ENCODE measurements at places on chromosomes 6 and 20. TPM values are rescaled to one million over a fixed set of nuclear protein-coding genes. Genes with fewer than 3 reads are reported as not detected.

SCRT2 gene
- total RNA-seq = not detected

- no peak for DNase-seq
Observed at GRCh38 chr6:138287144-138287955, 69.1 kb upstream of the PBOV1 start.

C20orf144 gene
- total RNA-seq = not detected

DNA sequence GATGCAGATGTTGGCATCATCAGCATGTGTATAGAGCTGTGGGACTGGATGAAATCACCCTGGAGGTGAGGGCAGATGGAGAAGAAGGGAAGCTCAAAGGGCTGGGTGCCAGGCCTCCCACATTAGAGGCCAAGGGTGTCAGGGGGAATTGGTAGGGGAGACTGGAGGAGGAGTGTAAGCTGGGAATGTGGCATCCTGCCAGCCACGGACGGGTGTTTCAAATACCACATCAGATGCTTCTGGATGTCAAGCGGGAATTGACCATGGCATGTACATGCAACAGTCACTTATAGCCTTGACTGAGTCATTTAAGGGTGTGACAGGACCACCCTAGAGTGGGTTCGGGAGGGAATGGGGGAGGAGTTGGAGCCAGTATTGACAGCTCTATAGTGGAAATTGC, 9.6 kb downstream of the ERGIC3 start:
- DNase-seq = no peak

VPS52 gene
- total RNA-seq = 23.2 TPM

UNC93A gene
- total RNA-seq = not detected

- peak; percentile 92 for DNase-seq
Observed at GRCh38 chr6:37134036-37134395, 35.9 kb upstream of the PIM1 start.

PRPH2 gene
- not detected for total RNA-seq

- no peak for DNase-seq
Observed at GRCh38 chr6:165825256-165825815, 162.3 kb upstream of the PDE10A start.

- peak; percentile 11 for DNase-seq
Observed at GRCh38 chr6:53066077-53066417, 843 bp downstream of the FBXO9 start.

GRCh38 chr20:57220337-57221145, 45.9 kb downstream of the BMP7 start:
- DNase-seq = no peak

- no peak for DNase-seq
Observed at GRCh38 chr20:18822832-18823231, 9.2 kb downstream of the SCP2D1 start.

DNA sequence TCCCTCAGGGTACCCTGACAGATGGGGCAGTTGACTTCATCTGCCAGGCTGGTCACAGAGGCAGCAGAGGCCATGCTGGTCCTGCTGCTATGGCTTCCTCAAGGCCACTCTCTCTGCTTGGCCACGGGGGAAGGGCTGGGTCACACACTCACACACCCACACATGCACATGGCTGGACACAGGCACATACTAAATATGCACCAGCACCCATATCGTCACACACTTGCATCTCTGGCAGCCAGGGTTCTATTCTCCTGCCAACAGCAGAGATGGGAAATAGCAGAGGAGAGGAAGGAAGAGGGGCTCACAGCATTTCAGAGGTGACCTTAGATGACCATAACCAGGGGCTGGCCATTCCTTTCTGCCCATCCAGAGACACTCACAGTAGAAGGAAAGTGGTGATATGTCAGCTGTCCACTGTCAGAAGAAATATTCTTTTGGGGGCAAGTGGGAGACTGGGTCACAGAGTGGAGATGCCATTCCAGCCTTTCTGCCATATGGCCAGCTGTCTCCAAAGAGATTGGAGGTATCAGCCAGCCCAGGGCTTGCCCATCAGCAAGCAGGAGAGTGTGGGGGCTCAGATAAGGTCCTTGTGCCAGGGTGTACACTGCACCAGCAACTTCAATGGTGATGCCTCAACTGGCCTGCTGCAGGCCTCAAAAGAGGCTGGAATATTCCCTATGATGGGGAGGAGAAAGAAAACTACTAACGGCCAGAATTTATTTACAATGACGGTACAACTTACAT, at the start of gene TRIM10:
TRIM10 (minus strand) TSS at position 427 of the 747 bp plus-strand sequence; CDS start at position 74, 353 bp downstream.
- no peak for DNase-seq

DDO gene
- total RNA-seq = 3.5 TPM

DNA sequence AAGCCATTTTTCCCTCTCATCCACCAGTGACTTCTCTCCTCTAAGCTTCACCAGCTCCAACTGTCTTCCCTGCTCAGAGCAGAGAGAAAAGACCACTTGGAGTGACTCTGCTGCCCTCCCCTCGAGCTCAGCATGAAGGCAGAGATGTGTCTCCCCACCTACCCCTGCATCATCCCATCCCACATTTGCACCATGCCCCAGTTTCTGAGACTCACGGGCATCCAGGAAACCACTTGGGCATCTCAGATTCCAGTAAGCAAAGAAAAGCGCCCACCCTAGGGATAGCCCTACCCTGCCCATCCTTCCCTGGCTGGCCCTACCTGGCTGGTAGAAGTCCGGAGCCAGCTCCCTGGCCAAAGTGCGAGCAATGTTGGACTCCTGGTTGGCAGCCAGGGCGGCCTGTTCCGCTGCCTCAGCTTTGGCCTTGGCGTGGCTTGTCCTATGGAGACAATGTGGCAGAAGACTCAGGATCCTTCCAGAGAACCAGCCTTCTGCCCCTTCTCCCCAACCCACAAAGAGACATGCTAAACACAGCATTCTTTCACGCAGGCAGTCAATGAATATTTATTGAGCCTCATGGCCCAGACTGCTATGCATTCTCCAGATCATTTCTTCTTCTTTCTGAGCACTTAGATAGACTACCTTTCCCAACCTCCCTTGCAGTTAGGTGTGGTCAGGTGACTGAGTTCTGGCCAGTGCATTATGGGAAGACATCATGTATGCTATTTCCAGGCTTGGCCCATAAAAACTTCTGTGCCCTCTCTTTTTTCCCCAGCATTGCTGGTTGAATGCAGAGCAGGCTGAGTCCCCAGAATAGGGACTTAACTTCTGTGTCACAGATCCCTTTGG, 68.6 kb downstream of the JPH2 start:
- DNase-seq = no peak
